AG09309 (cell line): ENCODE measurements at places on chromosomes 11 and 22.

DNA sequence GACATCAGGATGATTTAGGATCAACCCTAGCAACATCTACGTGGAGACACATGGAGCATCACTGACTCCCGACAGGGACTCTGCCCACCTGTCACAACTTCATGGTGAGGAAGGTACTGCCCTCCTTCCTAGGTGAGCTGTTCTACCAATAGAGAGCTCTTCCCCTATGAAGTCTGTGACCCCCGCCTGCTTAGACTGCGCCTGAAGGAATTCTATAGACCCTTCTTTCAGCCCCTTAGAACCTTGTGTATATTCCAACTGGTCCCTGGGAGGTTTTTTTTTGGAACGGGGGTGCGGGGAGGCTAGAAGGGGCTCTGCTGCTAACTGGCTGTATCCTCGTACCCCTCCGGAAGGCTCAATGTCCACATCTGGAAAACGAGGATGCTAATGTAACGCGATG lies 566 bp downstream of the INTS4 start:
- DNase-seq: no peak

DNA sequence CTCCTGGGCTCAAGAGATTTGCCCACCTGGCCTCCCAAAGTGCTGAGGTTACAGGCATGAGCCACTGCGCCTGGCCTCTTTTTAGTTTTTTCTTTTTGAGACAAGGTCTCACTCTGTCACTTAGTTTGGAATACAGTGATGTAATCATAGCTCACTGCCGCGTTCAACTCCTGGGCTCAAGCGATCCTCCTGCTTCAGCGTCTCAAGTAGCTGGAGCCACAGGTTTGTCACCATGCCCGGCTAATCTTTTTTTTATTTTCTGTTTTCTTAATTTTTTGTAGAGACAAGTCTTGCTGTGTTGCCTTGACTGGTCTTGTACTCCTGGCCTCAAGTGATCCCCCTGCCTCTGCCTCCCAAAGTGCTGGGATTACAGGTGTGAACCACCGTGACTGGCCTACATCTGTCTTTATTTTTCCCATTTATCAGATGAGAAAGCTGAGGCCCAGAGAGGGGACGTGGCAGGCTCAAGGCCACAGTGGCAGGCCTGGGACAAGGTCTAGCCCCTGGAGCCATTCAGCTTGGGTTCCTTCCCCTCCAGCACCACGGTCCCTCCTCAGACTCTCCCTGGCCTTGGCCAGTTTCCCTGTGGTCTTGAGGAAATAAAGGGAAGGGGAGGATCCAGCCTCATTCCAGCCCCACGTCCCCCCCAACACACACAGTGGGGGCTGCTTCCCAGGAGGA lies 2.8 kb upstream of the KDELR3 start:
- no peak for DNase-seq

DNA sequence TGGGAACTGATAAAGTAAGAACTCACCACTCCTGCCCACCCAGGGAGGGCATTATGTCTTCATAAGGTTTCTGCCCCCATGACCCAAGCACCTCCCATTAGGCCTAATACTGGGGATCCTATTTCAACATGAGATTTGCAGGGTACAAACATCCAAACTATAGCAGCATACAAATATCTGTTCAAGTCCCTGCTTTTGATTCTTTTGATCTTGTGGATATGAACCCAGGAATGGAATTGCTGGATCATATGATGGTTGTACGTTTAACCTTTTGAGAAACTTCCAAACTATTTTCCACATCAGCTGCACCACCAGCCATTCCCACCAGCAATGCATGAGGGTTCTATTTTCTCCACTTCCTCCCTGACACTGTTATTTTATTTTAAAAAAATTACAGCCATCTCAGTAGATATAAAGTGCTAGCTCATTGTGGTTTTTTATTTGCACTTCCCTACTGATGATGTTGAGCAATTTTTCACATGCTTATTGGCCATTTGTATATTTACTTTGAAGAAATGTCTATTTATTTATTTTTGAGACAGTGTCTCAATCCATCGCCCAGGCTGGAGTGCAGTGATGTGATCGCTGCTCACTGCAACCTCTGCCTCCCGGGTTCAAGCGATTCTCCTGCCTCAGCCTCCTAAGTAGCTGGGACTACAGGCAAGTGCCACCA lies 7.1 kb upstream of the ATG16L2 start:
- DNase-seq: no peak

- no peak for DNase-seq
Observed at GRCh38 chr11:84947970-84948580, 679.1 kb downstream of the DLG2 start.

- no peak for DNase-seq
Observed at GRCh38 chr22:30565341-30565740, 9.1 kb downstream of the GAL3ST1 start.
